ENCODE measurements at places on chromosomes 1 and 21.

DNA sequence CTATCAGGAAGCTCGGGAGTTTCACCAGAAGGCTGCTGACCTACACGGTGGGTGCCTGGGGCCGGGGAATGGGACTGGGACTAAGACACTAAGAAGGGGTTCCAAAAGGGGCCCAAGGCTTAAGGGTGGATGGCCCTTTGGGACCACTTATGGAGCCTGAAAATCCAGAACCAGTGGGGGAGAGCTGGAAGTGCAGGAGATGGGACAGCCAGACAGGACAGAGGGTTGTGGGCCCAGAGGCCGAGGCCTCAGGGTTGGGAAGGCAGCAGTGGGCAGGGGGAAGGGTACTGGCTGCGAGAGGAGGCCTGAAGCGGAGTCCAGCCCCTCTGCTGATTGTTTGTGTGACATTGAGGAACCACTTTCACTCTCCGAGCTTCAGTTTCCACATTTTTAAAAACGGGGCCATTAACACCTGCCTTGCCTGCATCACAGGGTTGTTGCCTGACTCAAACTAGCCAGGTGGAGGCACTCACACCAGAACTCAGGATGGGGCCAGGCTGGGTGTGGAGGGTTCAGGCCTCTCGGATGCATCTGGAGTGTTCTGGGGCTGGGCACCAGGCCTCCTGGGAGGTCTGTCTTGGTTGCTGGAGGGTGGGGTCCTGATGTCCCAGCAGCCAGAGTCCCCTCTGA is 3.0 kb downstream of the TTC24 start:
- DNase-seq: no peak

DNA sequence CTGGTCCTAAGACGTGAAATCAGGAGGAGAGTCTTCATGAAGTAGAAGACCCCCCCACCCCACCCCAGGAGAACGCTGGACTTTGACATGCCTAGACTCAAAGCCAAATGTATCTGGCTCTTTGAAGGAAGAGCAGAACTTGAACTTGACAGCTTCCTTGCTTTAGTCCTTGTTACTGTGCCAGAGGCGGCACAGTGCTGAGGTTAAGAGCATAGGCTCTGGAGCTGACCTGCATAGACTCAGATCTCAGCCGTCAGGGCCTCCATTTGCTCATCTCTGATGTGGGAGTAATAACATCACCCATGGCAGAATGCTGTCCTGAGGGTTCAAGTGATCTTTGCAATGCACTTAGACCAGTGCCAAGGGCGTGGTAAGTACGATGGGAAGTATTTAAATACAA is 39.0 kb downstream of the COL6A1 start:
- DNase-seq: no peak

GRCh38 chr1:235919127-235919832 is 52.6 kb upstream of the LYST start:
- DNase-seq: no peak

DNA sequence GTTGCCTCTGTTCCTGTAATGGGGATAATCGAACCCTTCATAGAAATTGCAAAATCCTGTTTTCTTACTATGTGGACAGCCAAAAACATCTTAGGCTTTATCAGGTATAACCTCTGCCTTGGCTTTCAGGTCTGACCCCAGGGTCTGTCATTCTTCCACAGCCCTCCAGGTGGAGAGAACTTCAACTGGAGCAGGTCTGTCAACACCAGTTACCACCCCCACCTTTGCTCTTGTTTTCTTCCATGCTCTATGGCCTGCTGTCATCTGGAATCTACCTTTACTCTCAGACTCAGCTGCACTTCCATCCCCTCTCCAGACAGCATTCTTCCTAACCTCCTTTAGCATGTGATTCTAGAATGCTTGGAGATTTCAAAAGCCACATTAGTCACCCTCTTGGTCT is 10.4 kb upstream of the GJA9 start:
- no peak for DNase-seq

GRCh38 chr1:61386770-61387169 is 304.4 kb downstream of the NFIA start:
- no peak for DNase-seq

GRCh38 chr1:41442697-41443251 is 41.7 kb downstream of the EDN2 start:
- no peak for DNase-seq

DNA sequence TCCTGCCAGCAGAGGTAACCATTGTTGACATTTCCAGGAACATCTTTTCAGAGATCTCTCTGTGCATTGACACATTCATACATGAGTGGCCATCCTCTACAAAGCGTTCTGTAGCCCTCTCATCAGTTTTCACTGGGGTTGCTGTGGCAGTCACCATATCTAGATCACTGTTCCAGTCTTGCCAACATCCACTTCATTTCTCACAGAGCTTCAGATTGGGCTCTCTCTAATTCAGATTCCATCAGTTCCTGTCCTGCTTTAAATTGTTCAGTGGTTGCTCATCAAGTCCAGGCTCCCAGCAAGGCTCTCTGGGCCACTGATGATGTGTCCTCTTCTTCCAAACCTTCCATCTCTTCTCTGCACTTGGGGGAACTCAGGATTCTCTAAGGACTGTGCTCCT is 173.7 kb downstream of the KCNJ6 start:
- no peak for DNase-seq

- DNase-seq: no peak
Observed at GRCh38 chr1:216246577-216247203, 176.6 kb downstream of the USH2A start.

- no peak for DNase-seq
Observed at GRCh38 chr1:210259561-210259960, 27.0 kb downstream of the SERTAD4 start.

GRCh38 chr1:47838562-47839432 is 158.4 kb downstream of the TRABD2B start:
- DNase-seq: no peak
